ENCODE measurements at places on chromosomes 3 and 15.

- DNase-seq: no peak
Measured at GRCh38 chr3:1330107-1330506, 237.3 kb downstream of the CNTN6 start.

DNA sequence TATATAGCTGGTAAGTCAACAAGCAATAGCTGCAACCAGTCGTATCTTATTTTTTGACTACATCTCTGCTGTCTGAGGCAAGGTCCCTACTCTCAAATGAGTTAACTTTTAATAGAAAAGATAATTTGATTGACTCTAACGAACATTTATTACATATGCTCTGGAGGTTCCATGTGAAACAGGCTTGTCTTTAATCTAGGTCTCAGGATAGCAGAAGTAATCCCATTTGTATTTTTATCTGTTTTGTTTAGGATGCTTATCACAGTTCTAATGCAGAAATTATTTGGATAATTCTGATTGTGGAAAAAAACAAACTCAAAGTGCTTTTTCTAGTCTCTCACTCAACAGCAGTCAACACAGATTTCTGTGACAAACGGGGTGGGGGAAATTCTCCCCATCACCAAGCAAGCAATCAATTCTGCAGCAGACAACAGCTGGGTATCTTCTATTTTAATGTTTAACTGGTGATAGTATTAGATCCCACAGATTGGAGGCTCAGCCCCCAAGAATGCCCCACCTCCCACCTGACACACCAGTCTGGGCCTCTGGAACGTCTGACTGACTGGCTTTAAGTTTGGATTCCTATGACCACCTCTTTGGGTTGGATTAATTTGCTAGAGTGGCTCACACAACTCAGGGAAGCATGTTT lies 58.8 kb downstream of the ITPR1 start:
- DNase-seq: no peak

- no peak for DNase-seq
Measured at GRCh38 chr3:58555203-58555602, 18.2 kb upstream of the ACOX2 start.

- DNase-seq: no peak
Measured at GRCh38 chr3:153783106-153783505, 338.1 kb upstream of the ARHGEF26 start.

GRCh38 chr3:56323986-56324420 lies 144.3 kb downstream of the ERC2 start:
- no peak for DNase-seq

- no peak for DNase-seq
Measured at GRCh38 chr3:181189556-181189955, 200.0 kb upstream of the DNAJC19 start.

GRCh38 chr3:50658416-50658815 lies 16.3 kb upstream of the DOCK3 start:
- DNase-seq: no peak

DNA sequence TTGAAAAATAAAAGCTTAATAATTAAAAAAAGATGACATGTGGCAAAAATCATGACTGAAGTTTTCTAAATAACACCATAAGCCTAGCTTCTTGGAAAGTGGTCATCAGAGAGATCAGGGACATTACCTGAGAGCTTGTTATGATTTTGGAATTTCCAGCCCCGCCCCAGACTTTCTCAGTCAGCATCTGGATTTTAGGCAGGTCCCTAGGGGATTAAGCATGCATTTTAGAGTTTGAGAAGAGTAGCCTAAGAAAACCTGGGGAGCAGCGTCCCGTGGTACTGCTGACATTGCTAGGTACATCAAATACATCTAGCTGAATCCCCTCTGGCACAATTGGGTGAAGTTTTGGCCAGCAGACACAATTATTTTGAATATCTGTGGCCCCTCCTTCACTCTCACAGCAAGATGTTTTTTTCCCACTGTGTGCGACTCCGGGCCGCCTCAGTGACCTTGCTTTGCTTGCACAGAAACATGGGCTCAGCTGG lies 58.7 kb upstream of the MEF2A start:
- no peak for DNase-seq

GRCh38 chr3:15434756-15435155 lies 7.4 kb downstream of the EAF1 start:
- no peak for DNase-seq

DNA sequence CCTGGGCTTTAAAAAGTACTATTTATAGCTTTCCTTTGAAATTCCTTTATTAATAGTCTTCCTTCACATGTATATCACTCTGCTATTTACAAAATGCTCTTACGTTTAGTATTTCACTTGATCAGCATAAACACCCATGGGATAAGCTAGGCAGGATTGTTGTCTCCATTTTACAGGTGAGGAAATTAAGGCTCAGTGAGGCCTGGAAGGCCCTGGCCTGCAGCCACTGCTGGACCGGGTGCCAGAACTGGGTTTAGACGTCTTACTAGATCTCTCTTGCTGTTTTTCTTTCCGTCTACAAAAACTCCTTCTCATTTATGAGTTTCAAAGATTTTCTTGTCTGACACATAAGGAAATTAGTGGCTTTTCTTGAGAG lies 236.4 kb downstream of the LPP start:
- no peak for DNase-seq

GRCh38 chr3:78985981-78986380 lies 781.8 kb downstream of the ROBO1 start:
- no peak for DNase-seq

- no peak for DNase-seq
Measured at GRCh38 chr3:14290631-14291385, 111.6 kb upstream of the SLC6A6 start.

DNA sequence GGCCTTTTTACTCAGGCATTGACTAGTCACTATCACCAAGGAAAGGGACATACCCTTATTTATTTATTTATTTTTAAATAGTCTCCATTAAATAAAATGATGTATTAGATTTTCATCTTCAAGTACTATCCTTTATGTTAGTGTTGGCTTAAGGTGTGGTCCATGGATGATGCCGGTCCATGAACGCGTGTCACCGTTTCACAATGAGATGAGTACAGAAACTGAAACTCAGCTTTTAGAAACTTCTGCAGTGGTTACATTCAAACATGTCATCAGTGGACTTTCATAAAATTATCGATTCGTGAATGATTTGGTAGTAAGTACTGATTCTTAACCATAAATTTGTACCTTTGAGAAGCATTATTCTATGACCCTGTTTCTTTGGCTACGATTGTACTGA lies 166.6 kb downstream of the SATB1 start:
- DNase-seq: no peak

DNA sequence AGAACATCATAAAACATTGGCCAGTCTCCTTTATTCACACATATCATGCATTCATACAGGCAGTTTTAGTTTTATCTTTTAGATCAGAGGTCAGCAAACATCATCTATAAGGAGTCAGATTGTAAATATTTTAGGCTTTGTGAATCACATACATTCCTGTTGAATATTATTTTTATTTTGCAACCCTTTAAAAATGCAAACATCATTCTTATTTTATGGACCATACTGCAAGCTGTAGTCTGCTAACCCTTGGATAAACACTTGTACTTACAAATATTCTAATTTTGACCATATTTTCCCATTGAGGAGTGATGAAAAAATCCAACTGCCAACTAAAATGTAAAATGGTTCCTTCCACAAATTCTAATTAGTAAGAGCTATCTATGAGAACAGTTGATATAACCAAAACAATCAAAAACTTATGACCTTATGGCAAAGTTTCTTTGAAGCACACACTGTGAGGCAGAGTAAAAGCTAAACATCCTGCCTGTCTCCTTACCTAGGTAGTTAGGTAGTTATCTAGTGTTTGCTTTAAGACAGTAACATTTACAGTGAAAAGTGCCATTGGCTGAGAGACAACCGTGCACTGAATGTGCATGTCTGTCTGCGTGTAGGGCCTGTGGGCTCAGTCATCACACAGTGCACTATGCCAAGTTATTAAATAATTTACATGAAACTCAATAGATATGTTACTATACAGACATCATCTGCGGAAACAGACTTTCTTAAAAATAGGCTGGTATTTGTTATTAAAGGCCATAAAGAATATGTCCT lies 57.7 kb downstream of the PIK3R4 start:
- no peak for DNase-seq

GRCh38 chr3:188888321-188889053 lies 283.3 kb upstream of the TPRG1 start:
- DNase-seq: no peak

DNA sequence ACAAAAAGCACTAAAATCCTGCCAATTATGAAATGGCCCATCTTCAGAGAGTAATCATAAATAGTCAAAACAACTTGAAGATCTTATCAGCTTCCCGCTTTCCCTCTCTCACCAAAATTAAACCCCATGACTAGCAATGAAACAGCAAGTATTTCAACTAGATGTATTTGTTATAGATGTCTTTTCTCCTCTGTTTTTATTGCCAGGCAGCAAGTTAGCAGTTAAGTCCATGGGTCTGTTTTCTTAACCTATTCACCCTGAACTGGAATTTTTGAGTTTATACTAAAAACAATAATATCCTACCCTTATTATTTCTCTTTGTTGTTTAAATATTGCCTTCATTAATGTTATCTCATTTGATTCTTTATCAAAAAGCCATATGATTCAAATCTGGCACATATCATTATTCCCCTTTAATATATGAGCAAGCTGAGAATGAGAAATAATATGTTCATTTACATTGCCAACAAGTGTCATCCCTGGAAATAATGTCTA lies 23.3 kb downstream of the AQP9 start:
- no peak for DNase-seq

DNA sequence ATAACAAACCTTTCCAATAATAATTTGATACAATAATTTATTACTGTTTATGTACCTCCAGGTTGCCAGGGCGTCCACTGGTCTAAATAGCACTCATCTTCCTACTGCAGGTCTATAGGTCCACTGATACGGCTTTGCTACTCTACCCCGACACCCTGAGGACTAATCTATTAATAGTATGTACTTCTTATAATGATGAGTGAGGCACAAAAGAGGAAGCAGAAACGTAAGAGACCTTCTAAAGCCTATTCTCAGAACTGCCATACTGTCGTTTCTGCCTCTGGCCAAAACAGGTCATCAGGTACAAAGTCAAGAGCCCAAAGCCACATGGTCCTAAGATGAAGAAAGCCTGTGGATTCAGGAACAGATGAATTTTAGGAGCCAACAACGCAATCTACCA lies 163.2 kb upstream of the GRM7 start:
- DNase-seq: no peak

DNA sequence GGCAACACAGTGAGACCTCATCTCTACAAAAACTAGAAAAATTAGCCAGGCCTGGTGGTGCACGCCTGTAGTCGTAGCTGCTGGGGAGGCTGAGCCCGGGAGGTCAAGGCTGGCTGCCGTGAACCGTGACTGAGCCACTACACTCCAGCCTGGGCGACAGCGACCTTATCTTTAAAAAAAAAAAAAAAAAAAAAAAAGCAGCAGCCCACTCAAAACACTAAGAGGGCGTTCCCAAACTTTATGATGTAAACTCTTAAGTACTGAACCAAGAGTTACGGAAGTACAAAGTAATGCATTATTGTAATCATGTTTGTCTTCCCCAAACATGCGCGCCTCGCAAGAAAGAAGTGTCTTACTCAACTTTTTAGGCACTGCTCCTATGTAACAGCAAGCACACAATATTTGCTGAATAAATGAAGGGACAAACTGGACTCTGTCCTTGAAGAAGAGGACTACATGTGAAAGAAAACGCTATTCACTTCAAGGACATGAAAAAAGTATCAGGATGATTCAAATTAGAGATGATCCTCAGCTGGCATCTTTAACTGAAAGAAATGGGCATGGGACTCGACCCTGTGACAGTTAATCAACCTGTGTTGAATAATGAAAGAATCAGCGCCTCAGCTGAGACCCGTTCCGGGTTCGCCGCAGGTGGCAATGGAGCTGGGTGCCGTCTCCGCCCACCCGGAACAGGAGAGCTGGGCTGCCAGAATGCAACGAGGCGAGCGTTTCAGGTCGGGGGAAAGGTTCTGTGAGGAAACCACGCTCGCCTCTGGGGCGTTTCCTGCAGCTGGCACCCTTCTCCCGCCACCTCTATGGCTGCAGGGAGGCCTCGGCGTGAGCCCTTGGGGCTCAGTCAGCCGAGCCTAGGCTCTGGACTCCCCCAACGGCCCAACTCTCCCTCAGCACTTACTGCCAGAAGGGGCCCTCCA lies 718 bp downstream of the SPG11 start:
- DNase-seq: peak; percentile 74

DNA sequence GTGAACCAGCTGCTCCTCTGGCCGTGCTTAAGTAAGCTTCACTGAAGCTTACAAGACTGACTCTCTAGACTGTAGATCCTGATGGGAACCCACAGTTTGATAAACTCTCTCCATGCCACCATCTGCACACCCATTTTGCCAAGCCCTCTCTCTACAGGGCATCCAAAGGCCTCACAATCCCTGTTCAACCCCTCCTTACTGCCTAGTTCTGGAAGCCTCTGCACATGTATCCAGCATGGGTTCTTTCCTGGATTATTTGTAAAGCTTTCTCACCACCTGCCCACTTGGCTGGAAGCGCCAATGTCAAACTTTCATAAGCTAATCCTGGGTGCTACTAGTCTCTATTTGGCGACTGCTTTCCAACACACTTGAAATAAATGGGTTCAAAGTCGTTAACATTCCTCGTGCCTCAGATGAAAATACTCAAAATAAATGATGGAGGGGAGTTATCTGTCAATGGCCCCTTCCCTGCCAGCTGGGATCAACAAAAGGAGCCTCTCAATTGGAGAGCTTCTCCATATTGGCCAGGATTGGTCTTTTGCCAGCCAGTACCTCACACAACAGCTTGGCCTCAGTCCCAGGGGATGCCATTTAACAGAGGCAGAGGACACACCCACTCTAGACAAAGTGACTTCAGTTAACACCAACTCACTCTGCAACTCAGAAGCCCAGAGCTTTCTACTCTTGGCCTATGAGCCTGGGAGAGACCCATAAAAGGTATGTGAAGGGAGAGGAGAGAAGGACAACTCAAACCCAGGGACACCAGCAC lies 48.1 kb downstream of the SH3BP5 start:
- no peak for DNase-seq

DNA sequence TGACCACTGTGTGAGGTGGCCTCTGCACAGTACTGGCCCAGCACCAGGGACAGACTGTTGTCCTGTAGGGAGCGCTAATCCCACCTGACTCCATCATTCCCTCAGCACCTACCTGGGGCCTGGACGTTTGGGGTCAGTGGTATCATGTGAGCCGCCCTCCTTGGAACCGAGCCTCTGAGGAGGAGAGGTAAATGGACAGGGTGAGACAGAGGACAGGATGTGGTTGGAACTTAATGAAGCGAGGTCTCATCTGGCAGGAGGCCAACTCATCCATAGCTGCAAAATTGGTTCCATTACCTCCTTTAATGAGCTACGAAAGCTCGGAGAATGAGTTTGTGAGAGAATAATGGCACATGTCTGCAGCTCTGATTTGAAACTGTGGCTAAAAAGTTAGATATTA lies 13.9 kb downstream of the MAPKAPK3 start:
- DNase-seq: no peak

DNA sequence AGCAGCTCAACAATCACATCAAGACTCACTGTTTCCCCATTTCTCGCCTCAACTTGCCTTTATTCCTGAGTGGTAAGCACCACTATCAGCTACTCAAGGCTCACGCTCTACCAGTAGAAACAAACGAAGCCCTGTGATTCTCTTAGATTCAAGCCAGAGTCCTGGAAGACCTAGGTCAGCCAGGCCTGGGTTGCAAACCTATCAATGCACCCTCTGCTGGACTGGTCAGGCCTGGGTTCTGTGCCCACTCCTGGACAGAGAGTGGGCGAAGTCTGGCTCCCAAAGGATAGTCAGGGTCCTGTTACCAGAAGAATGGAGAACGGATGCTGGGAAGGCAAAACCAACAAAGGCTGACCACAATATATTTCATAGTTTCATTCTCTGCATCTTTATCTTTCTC lies 308.4 kb downstream of the SHQ1 start:
- DNase-seq: no peak

- DNase-seq: no peak
Measured at GRCh38 chr3:118966700-118967099, 67.9 kb downstream of the IGSF11 start.

- DNase-seq: no peak
Measured at GRCh38 chr15:75902129-75902557, 1.5 kb upstream of the FBXO22 start.
